CD4-positive, alpha-beta memory T cell (primary cell): ENCODE measurements at places on chromosomes 13 and 19. TPM values are rescaled to one million over a fixed set of nuclear protein-coding genes. Genes with fewer than 3 reads are reported as not detected.

The ZNF563 gene
- 15.6 TPM for total RNA-seq

The LRRC63 gene
- total RNA-seq, result 0.49 TPM

DNA sequence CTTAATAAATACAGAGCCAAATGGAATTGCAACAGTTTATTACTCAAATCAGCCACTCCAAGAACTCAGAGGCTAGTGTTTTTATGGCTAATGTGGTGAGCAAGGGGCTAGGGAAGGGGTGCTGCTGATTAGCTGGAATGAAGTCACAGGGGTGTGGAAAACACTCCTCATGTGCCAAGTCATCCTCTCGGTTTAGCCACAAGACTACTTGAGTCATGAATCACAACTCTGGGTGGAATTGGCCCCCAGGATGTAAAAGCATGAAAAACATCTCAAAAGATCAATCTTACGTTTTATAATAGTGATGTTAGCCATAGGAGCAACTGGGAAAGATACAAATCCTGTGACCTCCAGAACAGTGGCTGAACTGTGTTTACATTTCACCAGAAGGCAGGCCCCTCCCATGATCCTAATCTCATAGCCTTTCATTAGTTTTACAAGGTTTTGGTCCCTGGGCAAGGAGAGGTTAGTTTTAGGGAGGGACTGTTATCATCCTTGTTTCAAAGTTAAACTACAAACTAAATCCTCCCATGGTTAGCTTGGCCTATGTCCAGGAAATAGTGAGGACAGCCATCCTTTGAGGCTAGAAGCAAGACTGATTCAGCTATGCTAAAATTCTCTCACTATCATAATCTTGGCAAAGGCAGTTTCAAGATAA lies 2020.1 kb upstream of the PCDH20 start:
- H3K36me3 ChIP-seq, result no peaks in the 10 kb centered on the region
- H3K27me3 ChIP-seq, result no peaks in the 10 kb centered on the region
- H3K4me3 ChIP-seq, result no peak overlapping the region
- H3K27ac ChIP-seq, result no peak overlapping the region
- DNase-seq, result no peak
- no peaks in the 10 kb centered on the region for H3K4me1 ChIP-seq

The IL12RB1 gene
- total RNA-seq, result 42.1 TPM

GRCh38 chr13:18951412-18951811 lies 230.2 kb downstream of the TUBA3C start:
- no peaks in the 10 kb centered on the region for H3K4me1 ChIP-seq
- H3K27ac ChIP-seq, result no peak overlapping the region
- no peak overlapping the region for H3K4me3 ChIP-seq

The ALG5 gene
- 25.5 TPM for total RNA-seq

The CHAF1A gene
- 13.9 TPM for total RNA-seq

DNA sequence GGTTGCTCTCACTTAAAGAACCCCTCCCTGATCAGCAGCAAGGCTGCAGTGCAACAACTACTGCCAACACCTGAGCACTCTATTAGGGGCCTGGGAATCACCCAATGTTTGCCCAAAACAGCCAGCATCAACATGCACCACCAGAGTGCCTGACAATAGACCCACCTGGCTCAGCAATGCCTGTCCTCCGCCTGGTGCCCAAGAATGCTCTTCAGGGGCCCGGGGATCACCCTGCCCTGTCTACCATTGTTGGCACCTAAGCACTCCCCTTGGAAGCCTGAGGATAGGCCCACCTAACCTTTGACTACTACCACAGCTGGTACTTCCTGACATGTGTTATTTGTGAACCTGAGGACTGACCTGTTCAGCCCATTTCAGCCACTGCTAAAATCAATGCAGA lies 1363.1 kb upstream of the PRR20A start:
- no peak for DNase-seq
- no peaks in the 10 kb centered on the region for H3K4me1 ChIP-seq
- no peaks in the 10 kb centered on the region for H3K27me3 ChIP-seq
- no peaks in the 10 kb centered on the region for H3K36me3 ChIP-seq
- H3K4me3 ChIP-seq, result no peak overlapping the region
- no peak overlapping the region for H3K27ac ChIP-seq

The PRRG2 gene
- 1.7 TPM for total RNA-seq

The VAV1 gene
- 82.5 TPM for total RNA-seq

The DAND5 gene
- not detected for total RNA-seq

The SWSAP1 gene
- 4.8 TPM for total RNA-seq

The SULT2A1 gene
- not detected for total RNA-seq

The GIPC3 gene
- 0.64 TPM for total RNA-seq
